ENCODE measurements at places on chromosomes 3 and 15.

GRCh38 chr3:165502707-165503106 is 306.5 kb upstream of the SLITRK3 start:
- no peak for DNase-seq

- no peak for DNase-seq
Observed at GRCh38 chr3:40576396-40576795, 51.6 kb downstream of the ZNF621 start.

DNA sequence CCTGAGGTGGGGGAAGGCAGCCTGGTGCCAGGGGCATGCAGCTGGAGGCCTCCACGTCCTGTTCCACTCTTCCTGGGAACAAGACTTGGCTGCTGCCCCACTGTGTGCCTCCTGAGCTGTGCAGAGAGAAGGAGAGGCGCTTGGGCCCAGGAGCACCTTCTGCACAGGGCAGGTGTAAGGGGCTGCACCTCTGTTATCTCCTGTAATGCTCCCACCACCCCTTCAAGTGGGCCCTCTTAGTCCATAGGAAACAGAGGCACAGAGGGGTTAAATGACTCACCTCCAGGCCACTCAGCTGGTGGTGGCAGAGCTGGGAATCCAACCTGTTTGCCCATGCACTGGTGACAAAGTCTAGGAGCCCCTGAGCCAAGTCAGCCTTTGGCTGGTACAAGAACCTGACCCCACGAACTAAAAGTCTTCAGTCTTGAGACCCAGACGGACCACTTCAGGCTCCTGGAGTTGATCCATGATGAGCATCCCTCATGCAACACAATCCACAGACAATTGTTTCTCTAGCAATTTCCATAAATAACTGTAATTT is 93.2 kb downstream of the IQSEC1 start:
- no peak for DNase-seq

DNA sequence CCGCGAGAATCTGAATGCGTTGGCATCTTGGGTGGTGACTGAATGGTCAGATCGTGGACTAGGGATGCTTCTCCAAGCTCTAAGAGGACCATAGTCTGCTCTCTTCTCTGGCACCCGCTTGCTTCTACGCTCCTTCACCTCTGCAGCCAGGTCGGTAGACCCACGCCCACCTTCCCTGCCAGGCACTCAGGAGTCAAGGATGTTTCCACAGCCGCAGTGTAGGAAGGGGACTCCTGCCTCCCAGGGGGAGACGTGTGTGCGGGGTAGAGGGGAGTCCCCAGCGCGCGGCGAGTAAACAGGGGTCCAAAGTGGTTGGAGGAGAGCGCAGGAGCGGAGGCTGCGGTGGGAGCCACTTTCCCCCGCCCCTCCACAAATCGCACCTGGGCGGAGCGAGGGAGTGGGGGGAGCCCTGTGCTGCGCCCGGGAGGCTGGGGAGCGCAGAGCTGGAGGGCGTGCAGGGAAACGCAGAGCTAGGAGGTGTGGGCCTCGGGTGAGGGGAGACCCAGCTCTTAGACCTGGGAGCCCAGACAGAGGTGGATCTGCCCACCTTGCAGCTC is 1.7 kb downstream of the LRRC3B start:
- DNase-seq = no peak

Data from stimulated activated CD8-positive, alpha-beta memory T cell treated with anti-CD3 and anti-CD28 coated beads, Interleukin-7, amount 100 ng/mL, for 1 hour (primary cell).